Spinal cord (tissue), 10 donors: ENCODE measurements at places on chromosomes 12 and 14. TPM values are rescaled to one million over a fixed set of nuclear protein-coding genes. Genes with fewer than 3 reads are reported as not detected.

The PSME2 gene
- 115 TPM for polyA plus RNA-seq

The EIF2S3B gene
- polyA plus RNA-seq, result 4.3 TPM

The DAAM1 gene
- polyA plus RNA-seq, result 56.4 TPM

The SOX5 gene
- 20.3 TPM for polyA plus RNA-seq

The KRT71 gene
- 0.35 TPM for polyA plus RNA-seq

The MYO1H gene
- 0.30 TPM for polyA plus RNA-seq
